ENCODE measurements at places on chromosomes 7 and 10.

DNA sequence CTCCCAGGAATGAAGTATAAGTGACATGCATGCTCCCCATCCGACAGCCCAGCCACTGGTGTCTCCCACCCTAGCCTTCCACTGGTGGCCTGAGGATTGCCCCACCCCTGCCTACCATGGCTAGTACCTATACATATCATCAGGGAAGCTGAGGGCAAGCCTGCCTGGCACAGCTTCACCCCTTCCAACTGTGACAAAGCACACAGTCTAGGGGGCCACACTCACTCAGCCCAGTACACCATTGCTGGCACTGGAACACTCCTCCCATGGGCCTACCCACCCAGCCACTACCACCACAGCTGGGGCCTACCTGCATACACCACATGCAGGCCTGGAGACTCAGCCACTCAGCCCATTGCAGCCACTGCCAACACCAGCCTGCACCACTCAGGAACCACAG, 393.1 kb upstream of the STEAP1 start:
- DNase-seq = no peak

DNA sequence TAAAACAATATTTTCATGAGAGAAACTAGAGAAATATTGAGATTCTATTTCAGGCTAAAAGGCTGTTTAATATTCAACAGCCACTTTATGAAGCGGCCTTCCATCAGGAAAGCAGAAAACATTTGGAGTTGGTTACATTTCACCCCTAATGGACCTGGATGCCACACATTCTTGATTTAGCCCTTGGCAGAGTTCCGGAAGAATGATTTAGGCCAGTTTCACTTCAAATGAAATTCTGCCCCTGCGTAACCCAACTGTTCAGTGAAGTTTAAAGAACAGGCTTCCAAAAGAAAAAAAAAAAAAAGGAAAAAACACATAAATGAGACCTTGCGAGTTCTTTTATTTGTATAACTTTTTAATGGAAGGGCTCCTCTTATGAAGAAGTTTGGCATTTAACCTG, 239.2 kb upstream of the AKR1E2 start:
- no peak for DNase-seq

DNA sequence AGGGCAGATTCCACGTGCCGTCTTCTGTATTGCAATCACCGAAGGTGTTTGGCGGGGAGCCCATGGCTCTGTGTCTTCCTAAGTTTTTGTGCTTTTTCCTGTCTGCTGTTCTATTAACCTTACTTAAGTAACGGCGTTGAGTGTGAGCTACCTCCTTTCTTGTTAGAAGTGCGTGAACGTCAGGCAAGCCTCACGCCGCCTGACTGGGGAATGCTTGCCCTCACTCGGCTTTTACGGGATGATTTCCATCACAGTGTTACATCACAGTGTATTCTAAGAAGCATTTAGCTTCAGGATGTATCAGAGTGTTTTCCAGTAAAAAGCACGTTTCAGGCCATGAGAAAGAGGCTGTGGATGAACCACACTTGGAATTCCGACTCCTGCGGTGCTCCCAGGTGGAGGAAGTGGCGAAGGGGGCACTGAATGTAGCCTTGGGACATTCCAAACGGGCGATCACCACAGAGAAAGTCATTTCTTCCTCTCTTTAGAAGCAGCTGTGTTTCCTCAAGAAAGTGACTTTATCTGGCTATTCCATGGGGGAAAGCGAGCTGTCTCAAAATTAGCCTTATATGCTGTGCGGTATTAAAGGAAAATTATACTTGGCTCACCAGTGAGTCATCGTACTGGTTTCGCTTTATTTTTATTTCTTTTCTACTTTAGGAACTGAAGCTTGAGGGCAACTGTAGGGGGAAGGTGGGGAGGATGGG, 290.7 kb downstream of the KLF6 start:
- DNase-seq = peak; percentile 34

DNA sequence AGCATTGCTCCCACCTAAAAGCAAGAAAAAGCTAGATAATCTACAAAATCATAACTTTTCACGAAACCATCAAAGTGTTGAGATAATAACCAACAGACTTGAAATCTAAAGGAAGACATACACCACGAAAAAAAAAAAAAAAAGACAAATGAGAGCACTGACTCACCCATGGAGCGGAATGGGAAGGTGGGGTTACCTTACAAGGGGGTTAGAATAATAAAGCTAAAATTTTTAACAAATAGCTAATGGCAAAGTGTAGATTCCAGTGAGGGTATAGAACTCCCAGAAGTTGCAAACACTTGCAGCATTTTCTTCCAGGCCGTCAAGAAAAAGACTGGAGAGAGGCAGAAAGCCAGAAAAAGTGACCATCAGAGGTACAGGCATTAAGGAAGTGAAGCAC, 27.2 kb downstream of the IPMK start:
- no peak for DNase-seq

GRCh38 chr7:150874401-150875198, 22.3 kb downstream of the AOC1 start:
- no peak for DNase-seq

- DNase-seq = no peak
Observed at GRCh38 chr7:84218681-84219080, 24.1 kb upstream of the SEMA3A start.

- no peak for DNase-seq
Observed at GRCh38 chr7:47931005-47932004, 17.0 kb downstream of the PKD1L1 start.

DNA sequence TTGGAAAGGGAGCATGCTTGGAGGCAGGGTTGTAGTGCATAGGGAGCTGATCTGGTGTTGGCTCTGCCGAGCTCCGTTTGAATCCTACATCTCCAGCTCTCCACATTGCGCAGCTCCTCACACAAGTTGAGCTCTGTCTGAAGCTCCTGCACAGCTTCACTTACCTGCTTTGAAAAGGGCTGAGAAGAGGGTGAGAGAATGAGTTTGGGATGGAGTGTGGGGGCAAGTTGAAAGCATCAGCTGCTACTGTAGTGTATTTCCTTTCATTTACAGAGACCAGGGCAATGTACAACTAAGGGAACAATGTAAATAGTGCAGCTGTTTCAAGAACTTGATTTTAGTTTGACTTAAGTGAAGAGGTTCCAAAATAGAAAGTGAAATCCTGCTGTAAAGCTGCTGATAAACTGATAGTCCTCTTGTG, 88.5 kb downstream of the VTI1A start:
- DNase-seq = no peak

- peak; percentile 25 for DNase-seq
Observed at GRCh38 chr10:16521311-16522016, at the start of gene C1QL3. Gene C1QL3, minus strand, starts transcription at chr10:16521879. Its CDS starts 814 bp downstream, at chr10:16521065.

GRCh38 chr7:84181628-84182027, 13.0 kb downstream of the SEMA3A start:
- no peak for DNase-seq

- DNase-seq = peak; percentile 27
Observed at GRCh38 chr10:32210306-32211045, 136.5 kb downstream of the EPC1 start.

GRCh38 chr10:120713573-120714205, 137.5 kb upstream of the WDR11 start:
- DNase-seq = no peak

GRCh38 chr7:125848157-125848556, 918.5 kb upstream of the POT1 start:
- no peak for DNase-seq

- DNase-seq = no peak
Observed at GRCh38 chr10:96657385-96657784, 62.9 kb downstream of the PIK3AP1 start.

DNA sequence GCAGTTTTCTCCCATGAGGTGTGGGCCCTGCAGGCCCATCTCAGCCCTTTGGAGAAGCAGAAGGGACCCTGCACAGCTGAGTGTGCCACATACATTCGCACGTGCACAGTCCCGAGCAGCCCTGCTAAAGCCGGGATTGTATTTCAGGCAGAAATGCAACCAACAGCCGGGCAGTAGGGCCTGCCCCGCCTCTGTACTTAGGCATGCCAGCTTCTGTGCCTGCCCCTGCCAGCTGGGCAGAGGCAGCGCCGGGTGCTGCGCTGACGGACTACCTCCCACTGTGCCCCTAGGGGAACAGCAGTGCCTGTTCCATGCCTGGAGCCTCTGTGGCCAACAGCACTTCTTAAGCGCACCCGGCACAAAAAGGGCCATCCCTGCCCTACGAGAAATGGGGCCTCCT, 170.3 kb downstream of the NEURL1 start:
- DNase-seq = no peak

DNA sequence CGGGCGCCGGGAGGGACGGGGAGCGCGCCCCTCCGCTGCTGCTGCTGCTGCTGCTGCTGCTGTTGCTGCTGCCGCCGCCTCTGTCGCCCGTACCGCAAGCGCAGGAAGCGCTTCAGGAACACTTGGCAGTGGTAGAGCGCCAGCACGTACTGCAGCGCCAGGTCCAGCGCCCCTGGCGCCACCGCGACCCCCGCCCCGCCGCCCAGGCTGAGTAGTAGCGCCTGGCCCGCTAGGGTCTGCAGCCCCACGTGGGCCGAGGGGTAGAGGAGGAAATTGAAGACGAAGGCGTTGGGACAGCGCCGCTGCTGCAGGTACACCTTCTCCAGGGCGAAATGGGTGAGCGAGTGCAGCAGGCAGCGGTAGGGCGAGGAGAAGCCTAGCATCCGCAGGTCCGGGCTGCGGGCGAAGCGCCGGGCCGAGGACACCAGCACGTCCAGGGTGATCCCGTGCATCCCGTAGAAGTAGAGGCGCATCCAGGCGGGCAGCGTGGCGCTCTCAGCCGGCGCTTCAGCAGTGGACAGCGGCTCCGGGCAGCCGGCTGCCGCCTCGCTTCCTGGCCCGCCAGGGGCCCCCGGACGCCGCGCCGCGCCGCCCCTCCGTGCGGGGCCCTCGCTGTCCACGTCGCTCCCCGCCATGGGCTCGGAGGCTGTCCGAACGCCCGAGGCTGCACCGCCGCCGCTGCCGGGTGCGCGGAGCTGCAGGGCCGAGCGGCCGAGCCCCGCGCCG, at the start of gene TMEM229A:
Gene TMEM229A, minus strand, starts transcription at position 699 of the 726 bp plus-strand sequence. Its CDS starts 64 bp downstream, at position 635.
- peak; percentile 57 for DNase-seq

GRCh38 chr10:30529373-30529998, 95.5 kb downstream of the MAP3K8 start:
- peak; percentile 67 for DNase-seq

- no peak for DNase-seq
Observed at GRCh38 chr7:33495207-33495606, 365.8 kb downstream of the BBS9 start.

GRCh38 chr7:114922652-114923402, 933 bp downstream of the MDFIC start:
- peak; percentile 45 for DNase-seq

DNA sequence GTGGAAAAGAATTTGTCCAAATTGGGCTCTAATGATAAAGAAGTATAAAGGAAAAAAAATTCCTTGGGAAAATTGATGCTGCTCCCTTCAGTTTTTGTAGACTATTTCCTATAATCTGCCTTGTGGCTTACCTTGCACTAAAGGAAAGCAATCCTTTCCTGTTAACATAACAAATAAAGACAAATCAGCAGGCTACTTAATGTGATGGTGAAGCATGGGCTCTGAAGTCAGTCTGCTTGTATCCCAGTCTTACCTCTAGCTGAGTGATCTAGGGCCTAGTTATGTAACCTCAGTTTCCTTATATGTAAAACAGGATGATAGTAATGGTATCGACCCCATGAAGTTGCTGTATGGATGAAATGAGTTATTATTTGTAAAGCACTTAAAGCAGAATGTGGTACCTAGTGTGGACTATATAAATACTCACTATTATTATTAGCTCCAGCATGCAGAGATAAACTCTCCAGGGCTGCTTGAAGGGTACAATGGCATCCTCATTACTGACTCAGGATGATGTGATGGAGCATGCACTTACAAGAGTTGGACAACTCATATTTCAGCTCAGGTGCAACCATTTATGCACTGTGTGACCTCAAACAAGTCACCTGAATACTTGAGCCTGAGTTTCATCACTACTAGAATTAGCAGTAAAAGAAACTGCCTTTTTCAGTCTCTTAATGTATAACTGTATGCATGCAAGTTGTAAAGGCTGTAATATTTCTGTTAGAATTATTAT, 156.1 kb downstream of the DKK1 start:
- no peak for DNase-seq

DNA sequence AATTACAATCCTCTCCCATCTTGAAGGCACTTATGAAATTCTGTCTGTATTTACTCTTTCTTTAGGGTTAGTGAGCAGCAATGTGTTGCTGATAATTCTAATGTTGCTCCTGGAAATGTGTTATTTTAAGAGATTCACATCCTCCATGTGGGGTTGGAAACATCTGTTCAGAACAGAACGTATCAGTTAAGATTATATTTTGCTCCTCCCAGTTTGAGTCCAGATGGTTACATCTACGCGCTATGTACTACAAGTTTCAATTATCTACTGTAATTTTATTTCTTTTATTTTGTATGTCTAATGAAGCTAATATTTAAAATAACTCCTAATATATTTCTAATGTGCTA, 250.6 kb upstream of the KLF6 start:
- DNase-seq = no peak

DNA sequence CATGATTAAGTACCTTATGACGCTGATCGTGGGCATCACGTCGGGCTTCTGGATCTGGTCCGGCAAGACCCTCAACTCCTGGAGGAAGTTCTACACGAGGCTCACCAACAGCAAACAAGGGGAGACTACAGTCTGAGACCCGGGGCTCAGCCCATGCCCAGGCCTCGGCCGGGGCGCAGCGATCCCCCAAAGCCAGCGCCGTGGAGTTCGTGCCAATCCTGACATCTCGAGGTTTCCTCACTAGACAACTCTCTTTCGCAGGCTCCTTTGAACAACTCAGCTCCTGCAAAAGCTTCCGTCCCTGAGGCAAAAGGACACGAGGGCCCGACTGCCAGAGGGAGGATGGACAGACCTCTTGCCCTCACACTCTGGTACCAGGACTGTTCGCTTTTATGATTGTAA, 2.5 kb downstream of the FZD1 start:
- no peak for DNase-seq

DNA sequence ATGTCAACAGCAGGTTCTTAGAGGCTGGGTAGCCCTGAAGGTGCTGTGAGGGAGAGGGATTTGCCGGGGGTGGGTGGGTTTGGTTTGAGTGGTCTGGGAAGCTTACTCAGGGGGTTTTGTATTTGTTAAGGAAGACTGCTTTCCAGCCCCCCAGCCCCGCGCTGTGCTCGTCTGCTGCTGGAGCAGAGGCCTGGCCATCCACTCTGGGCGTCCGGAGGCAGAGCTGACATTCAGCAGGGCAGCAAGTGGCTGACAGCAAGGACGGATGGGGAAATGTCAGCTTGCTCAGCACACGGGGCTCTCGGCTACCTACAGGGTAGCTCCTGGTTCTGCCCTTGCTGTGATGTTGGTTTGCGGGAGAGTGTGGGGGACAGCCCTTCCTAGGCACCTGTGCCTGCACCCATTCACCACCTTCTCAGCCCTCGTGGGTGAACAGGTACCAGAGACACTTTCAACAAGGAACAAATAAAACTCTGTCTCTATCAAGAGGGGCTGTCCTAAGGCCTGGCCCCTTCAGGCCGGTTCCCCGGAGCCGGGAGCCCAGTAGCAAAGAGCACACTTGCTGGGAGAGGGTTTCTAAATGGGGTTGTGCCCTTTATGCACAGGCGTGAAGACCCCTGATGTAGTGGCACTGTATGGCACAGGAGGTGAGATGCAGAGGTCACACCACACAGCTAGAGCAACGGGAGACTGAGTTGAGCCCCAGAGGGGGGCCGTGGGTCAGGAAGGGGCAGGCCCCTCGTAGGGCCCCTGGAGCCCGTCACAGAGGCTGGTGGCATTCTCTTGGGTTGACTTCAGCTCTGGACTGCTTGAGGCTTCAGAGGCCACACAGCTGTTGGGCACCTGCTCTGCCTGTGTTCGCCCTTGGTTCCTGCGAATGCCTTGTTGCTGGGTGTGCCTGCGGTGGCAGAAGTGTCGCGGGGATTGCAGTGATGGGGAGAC, 72.2 kb upstream of the SHH start:
- no peak for DNase-seq
